Stomach (tissue), 19 donors: ENCODE measurements at places on chromosomes 12 and 14.

DNA sequence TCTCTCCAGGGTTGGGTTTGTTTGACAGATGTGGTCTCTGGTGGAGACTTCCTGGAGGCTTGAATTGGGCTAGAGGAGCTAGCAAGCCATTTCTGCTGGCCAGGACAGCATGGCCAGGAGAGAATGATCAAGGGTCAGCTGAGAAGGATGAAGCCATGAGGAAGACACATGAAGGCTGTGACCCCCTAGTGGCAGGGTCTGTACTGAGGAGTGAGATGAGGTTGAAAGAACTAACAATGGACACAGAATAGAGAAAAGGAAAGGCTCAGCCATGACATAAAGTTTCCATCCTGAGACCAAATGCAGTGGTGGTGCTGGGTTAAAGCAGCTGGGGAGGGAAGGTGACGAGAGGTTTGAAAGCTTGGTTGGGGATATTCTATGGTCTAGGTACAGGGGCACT, 89.9 kb downstream of the NT5DC3 start:
- no peak overlapping the region for H3K27ac ChIP-seq
- DNase-seq: no peak
- no peaks in the 10 kb centered on the region for H3K4me1 ChIP-seq
- H3K4me3 ChIP-seq: no peak overlapping the region
- no peaks in the 10 kb centered on the region for H3K36me3 ChIP-seq

GRCh38 chr12:130437555-130438242, 100.0 kb downstream of the PIWIL1 start:
- DNase-seq: no peak
- H3K27me3 ChIP-seq: no peaks in the 10 kb centered on the region
- no peaks in the 10 kb centered on the region for H3K4me1 ChIP-seq
- H3K36me3 ChIP-seq: peaks cover 4% of the 10 kb centered on the region
- H3K4me3 ChIP-seq: no peak overlapping the region

DNA sequence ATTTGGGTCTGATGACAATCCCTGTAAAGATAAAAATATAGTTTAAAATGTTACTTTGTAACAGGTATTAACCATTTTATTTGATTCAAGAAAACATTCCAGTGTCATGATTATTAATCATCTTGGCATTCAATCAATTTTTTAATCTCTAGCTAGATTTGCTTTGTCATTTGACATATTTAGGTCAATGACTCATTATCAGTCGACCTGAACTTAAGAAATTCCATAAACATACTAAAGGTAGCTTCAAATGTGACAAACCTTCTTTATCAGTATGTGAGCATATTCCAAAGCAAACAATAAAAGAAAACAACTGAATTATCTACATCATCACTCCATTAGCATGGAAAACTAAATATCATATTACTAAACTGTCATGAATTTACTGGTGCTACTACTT, 50.8 kb upstream of the CDKL1 start:
- no peak overlapping the region for H3K4me3 ChIP-seq
- H3K4me1 ChIP-seq: no peaks in the 10 kb centered on the region
- no peak overlapping the region for H3K27ac ChIP-seq
- H3K36me3 ChIP-seq: peaks cover 17% of the 10 kb centered on the region
- H3K27me3 ChIP-seq: no peaks in the 10 kb centered on the region
- DNase-seq: no peak

DNA sequence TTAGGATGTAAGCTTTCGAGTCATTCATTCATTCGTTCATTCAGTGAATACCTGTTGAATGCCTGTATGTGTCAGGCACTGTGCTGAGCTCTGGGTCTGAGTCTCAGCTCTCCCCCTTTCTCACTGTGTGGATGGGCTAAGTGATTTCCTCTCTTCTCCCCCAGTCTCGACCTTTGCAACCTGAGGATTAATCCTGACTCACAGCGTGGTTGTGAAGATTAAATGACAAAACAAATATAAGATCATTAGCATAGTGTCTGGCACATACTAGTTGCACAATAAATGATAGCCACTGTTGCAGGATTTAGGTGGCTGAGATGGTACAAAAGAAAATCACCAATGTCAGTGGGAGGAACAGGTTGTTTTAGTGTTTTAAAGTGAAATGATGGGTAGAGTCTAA, 136.7 kb downstream of the GPR135 start:
- H3K27ac ChIP-seq: no peak overlapping the region
- H3K4me3 ChIP-seq: no peak overlapping the region
- H3K4me1 ChIP-seq: peaks cover 25% of the 10 kb centered on the region

DNA sequence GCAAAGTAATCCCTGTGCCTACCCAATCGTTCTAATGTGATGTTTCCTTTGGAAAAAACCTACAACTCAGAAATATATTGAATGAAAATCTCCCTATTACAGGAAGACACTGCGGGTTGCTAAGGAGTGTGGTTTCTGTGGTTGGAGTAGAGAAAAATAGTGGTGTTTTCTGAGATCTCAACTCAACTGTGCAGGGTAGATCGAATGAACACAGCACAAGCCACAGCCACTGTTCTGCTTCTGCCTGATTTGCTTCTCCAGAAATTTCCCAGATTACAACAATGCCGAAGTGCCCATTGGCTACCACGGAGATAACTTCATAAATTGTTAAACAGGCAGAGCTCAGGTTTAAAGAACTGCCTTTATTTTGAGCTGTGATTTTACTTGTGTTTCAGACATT, 480.4 kb downstream of the DIO2 start:
- H3K27me3 ChIP-seq: no peaks in the 10 kb centered on the region
- no peaks in the 10 kb centered on the region for H3K4me1 ChIP-seq
- no peak overlapping the region for H3K4me3 ChIP-seq
- DNase-seq: no peak

- no peaks in the 10 kb centered on the region for H3K27me3 ChIP-seq
- H3K27ac ChIP-seq: no peak overlapping the region
- no peak for DNase-seq
These were observed 45.7 kb downstream of the TMEM132C start for GRCh38 chr12:128312661-128313060.
